ENCODE measurements at places on chromosomes 3 and 15.

DNA sequence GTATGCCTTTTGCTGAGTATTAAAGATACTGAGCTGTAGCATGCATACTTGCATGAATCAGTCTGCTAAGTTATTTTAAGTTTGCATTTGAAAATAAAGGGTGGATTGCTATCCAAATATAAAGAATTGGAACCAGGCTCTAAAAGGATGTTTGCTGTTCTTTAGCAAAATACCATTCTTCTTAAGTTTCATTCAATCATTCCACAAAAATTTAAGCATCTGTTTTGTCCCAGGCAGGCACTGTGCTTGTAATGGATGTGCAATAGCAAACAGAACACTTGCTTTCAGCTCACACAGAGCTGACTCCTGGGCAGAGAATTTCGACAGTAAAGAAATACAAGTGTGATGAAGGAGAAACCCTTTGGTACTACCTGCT, 151.1 kb downstream of the PGPEP1L start:
- DNase-seq = no peak

GRCh38 chr15:51752888-51753287, 1.5 kb downstream of the TMOD2 start:
- DNase-seq = no peak

DNA sequence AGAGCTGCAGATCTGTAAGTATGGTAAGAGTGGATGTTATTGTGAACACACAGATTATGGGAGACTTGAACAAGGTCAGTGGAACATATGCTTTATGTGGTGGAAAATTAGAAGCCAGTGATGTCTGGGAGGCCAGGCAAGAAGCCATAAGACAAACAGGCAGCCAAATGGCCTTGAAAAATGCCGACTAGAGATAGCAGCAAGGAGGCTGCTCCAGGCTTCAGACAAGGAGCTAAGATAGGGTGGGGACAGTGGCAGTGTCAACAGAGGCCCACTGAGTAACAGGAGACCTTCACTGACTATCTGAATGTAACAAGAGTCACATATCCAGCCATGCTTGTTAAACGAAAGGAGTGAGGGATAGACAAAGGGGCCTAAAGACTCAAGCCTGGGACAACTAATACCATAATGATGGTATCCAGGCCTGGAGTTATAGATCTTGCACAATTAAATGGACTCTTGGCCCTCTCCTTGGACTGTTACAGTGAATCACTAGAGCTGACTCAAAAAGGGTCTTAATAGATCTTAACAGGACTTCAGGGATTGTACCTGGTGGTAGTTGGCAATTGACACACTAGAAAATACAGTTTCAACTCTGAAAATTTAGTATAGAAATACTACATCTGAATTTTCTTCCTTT, 50.6 kb downstream of the CFAP20DC start:
- no peak for DNase-seq

GRCh38 chr15:94889153-94889552, 657.8 kb downstream of the MCTP2 start:
- DNase-seq = no peak

GRCh38 chr15:67803996-67804843, 21.1 kb upstream of the SKOR1 start:
- DNase-seq = no peak

GRCh38 chr3:66991459-66991858, 6.6 kb upstream of the KBTBD8 start:
- DNase-seq = no peak

DNA sequence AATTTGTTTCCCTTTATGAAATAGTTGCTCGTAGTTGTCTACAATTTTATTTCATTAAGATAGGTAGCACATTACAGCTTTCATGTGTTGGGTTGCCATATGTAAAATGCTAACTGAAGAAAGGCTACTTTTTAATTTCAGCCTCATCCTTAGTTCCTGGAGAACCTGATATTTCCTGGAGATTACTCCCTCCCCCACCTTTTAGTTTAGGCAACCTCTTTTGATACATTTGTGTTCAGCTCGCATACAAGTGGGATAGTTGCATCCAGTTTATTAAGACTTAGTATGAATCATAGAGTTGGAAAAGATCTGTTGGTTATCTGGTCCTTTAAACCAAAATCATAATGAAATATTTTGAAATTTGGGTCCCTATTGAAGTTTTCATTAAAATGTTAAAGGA, 6.0 kb downstream of the SETD5 start:
- DNase-seq = no peak

GRCh38 chr15:23467110-23467600, 20.1 kb upstream of the GOLGA6L2 start:
- no peak for DNase-seq

GRCh38 chr3:69226071-69226470, 103.7 kb upstream of the LMOD3 start:
- no peak for DNase-seq

DNA sequence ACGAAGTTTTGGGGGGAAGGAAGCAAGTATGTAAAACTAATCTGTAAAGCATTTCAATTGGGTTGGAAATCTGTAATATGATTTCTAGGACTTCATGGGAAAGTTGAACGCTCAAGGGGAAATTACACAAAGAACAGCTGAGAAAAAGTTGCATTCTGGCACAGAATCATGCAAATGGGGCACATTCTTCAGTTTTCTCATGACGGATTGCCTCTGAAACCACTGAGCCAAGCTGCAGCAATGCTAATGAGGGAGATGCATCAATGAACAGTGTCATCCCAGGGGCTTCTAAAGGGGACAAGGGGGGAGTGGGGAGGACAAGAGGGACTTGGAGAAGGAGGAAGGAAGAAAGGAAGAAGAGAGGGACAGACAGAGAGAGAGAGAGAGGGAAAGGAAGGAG, 291.4 kb upstream of the ATP11B start:
- no peak for DNase-seq

DNA sequence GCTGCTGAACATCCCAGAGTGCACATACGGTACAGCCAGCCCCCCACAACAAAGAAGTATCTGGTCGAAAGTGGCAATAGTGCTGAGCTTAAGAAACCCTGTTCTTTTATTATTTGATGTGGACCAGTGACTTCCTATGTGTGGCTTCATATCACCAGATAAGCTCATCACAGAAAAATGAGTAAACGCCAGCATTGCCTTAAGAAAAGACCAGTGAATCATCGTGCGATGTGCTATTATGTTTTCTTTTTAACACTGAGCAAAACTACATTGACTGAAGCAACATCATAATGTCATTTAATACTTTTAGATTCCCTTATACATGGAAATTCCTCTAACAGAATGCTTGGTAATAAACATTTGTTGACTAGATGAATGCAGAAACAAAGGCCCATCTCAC, 45.2 kb upstream of the ARRDC4 start:
- no peak for DNase-seq

- DNase-seq = no peak
Measured at GRCh38 chr3:185781759-185782158, 43.1 kb downstream of the IGF2BP2 start.

DNA sequence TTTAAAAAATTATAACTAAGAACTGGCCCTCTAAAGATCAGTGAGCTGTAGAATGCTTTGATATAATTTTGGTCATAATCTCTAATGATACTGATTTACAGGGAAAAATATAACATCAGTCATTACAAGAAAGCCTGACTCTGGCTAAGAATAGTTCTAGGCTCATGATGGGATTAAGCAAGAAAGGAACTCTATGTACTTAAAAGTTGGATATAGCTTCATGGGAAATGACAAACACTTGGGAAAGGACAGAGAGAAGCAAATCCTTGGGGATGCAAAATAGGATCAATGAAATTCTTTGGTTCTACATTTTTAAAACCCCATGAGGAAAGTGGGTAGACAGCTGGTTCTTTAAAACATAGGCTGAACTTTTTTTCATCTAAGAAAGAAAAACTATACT, 472.7 kb upstream of the NR2F2 start:
- no peak for DNase-seq

GRCh38 chr15:80783260-80783659, 4.1 kb downstream of the CEMIP start:
- no peak for DNase-seq

DNA sequence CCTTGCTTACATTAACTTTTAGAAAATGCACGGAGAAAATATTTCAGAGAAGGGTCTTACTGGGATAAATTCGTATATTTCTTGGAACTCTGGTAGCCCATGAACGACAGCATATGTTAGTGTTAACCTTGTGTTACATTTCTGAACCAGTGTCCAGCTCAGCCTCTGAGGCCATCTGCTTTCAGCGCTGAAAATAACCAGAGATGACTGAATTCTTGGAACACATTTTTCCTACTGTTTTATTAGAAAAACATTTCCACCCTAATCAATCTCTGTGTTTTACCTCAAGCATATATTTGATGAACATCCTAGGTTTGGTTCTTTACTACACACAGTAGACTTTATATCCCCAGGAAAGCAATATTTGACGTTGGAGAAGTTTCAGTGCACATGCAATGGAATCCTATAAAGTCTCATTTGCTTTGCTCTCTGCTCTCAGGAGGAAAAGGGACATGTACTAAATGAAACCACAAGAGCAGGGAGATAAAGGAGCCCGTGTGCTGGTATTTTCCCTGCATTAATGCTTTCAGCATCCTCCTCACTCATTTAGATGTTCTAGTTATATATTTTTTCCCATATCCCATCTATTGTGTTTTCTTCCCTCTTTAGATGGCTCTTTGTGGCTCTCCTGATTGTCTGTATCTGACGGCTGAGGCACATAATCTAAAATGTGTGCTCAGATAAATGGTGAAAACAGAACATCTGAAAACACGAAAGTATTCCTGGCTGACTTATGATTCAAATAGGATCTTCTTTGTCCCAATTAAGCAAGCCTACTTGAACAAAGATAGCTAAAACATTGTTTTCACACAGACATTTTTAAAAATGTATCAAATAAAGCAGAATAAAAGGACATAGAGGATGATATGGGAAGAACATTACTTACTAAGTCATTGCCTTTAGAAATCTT, 151.7 kb upstream of the KCNMB2 start:
- DNase-seq = no peak

DNA sequence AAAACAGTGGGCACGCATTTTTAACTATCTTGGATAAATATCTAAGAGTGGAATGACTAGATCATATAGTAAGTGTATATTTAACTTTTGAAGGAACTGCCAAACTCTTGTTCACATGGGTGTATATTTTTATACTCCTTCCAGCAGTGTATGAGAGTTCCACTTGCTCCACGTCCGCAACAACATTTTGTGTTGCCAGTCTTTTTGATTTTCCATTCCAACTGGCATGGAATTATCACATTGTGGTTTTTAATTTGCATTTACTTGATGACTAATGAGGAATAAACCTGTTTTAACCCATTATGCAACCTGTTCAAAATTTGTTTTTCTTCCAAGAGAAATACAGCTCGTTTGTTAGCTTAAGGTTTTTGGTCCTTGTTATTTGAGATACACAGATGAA, 51.6 kb downstream of the ZNF621 start:
- DNase-seq = no peak

DNA sequence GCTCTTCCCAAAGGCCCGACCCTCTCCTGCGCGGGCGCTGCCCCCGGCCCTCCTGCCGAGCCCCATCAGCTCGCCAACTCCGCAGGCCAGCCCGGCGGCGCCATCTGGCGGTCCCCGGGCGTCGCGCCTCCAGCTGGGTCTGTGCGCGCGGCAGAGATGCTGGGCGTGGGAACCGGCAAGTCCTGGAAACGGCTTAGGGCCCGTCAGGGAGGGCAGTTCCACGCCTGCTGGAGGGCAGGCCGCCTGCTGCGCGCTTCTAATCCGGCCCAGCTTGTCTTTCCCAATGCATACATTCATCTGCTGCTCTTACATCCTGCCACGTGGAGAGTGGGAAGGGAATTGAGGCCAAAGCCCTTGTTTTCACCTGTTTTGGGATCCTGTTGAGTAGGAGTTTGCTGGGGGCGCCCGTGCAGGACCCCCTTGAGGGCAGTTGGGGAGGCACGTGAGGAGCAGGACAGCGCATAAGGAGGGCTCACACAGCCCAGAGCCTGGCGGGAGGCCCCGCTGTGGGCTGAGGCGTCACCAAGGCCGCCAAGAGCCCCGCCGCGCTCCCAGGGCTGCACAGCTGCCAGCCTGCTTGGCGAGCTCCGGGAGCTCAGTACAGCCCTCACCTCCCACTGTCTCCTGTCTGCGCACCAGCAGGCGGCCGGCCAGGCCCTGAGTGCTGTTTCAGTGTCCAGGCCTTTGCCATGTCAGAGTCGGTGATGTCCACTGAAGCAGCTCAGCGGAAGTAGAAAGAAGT, 165.6 kb downstream of the NSMCE3 start:
- DNase-seq = peak; percentile 54

DNA sequence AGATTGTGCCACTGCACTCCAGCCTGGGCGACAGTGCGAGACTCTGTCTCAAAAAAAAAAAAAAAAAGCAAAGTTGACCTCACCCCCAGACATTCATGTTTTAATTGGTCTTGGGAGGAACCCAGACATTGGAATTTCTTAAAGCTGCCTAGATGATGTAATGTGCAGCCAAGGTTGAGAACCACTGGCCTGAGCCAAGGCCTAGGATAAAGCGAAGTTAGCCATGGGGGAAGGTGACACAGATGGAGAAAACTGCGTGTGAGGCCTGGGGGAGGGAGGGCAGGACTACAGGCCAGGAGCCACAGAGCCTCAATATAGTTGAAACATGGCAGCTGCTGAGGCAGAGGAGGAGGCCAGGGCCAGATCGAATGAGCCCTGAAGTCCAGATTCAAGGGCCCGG, 21.0 kb downstream of the GLB1 start:
- no peak for DNase-seq

DNA sequence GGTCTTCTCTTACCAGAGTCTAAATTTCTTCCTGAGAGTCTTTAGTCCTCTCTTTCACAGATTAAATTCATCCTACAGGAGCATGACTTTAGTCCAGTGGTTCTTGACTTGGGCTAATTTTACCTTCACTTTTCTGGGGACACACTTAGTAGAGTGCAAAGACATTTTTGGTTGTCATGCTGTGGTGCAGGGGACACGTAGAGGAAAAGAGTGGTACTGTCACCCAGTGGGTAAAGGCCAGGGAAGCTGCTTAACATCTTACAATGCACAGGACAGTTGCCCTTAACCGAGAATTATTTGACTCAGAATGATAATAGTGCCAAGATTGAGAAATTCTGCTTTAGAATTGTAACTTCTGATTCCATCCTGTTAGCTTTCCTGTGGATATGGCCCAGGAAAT, 772.5 kb upstream of the GRM7 start:
- DNase-seq = no peak

DNA sequence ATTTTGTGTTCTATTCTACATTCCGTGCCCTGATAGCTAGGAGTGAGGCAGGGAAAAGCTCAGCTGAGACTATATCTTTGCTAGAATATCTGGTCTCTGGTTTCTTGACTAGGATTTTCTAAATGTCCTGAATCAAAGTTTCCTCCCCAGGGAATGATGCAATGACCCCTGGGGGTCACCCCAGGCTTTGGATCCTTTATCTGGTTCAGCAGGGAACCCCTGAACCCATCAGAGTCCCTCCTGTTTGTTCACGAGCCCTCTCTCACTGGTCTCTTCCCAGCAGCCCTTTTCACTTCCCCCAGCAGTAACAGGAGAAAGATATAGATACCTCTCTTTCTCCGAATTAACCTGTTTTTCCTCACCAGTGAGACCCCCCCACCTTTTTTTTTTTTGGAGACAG, 14.3 kb downstream of the TM2D3 start:
- no peak for DNase-seq

DNA sequence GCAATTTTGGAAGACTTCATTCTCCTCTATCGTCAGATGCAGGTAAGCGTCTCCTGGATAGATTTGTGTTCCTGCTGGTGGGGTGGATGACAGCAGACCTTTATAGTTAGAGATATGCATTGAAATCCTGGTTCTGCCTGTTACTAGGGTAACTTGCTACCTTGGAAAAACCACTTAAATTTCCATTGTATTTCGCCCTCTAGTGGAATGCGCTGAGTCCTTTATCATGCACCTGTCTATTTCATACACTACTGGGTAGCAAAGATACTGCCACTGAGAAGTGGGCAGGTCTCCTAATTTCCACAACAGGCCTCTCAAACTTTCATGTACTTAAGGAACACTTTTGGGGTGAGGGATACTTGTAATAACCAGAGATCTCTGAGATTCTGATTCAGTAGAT, 209.5 kb upstream of the SUCLG2 start:
- DNase-seq = no peak
